ENCODE measurements at places on chromosomes 6 and 20.

- no peak for DNase-seq
Observed at GRCh38 chr6:97717086-97717485, 434.1 kb upstream of the MMS22L start.

DNA sequence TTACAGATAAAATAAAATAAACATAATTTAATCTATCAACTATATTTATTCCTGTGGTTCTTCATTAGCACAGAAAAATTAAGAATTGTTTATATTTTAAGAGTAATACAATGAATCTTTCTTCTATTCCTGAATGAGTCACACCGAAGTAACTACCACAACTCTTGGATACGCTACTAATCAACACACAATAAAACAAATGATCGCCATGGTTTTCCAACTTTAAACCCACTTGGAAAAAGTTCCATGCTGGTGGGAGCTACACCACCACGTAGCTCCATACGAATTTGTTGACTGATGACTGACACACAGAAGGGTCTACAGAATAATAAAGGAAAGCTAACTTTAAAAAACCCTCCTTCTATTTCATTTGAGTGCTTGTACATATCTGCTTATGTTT lies 135.8 kb upstream of the NEDD9 start:
- DNase-seq: no peak

DNA sequence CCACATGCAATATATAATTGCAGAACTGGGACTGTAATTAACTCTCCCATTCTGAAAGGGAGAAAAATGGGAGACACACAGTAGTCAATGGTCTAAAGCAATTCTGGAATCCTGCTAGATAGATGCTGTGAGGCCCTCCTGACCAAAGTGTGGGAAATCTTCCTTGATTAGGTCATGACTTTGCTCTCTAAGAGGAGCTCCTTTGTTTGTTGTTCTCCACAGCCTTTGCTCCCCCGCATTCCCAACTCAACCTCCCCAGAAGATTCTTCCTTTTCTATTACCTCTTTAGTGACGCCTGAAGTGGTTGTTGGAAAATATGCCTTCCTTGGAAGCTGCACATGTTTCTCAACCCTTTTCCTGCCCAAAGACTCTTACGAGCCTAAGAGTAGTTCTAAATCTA lies 28.8 kb upstream of the LIN28B start:
- no peak for DNase-seq

DNA sequence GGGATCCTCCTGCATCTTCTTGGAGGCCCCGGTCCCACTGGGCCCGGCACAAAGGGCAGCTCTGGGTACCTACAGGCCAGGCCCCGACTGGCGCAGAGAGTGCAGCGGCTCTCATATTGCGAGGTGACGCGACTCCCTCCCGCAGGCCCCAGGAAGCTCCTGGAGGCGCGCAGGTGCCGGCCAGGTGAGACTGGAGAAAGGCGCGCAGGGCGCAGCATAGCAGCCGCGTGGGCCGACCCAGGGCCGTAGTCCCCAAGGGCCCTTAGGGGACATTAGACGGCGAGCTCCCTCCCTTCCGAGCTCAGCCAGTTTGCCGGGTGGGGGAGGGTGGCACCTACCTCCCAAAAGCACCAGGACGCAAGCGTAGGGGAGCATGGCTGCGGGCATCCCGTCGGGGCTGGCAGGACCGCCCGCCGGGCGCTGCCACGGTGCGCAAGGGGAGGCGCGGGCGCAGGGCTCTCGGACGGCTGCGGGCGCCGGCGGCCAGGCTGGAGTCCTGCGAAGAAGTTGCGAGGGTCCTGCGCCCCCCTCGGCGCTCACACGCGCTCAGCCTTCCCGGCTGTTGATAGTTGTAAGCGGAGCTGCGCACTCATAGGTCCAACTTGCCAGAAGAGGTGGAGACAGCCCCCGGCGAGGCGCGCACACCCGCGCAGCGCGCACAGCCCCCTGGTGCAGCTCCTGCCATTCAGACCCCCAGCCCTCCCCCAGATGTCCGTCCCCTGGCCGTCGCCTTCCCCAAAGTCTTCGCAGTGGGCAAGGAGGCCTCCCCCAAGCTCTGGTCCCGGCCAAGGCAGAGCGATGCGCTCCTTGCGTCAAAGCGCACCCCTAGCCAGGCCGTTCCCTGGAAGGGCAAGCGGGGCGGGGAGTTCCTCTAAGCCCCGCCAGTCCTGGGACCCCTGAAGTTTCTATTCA lies 622 bp downstream of the APCDD1L start:
- DNase-seq: no peak

DNA sequence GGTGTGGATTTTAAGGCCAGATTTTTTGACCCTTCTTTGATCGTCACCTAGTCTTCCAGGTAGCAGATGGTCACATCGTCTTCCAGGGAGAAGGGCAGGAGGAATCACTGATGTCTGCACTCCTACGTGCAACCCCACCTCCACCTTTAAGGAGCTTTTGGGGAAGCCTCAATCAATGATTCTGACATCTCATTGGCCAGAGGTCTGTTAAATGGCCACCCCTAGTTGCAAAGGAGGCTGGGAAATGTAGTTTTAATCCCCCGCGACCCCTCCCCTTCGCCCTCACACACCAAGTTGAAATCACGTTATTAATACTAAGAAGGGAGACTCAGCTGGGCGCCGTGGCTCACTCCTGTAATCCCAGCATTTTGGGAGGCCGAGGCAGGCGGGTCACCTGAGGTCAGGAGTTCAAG lies 151.4 kb downstream of the BCAS1 start:
- DNase-seq: no peak

- peak; percentile 61 for DNase-seq
Observed at GRCh38 chr6:21593927-21594415, 420 bp downstream of the SOX4 start.

DNA sequence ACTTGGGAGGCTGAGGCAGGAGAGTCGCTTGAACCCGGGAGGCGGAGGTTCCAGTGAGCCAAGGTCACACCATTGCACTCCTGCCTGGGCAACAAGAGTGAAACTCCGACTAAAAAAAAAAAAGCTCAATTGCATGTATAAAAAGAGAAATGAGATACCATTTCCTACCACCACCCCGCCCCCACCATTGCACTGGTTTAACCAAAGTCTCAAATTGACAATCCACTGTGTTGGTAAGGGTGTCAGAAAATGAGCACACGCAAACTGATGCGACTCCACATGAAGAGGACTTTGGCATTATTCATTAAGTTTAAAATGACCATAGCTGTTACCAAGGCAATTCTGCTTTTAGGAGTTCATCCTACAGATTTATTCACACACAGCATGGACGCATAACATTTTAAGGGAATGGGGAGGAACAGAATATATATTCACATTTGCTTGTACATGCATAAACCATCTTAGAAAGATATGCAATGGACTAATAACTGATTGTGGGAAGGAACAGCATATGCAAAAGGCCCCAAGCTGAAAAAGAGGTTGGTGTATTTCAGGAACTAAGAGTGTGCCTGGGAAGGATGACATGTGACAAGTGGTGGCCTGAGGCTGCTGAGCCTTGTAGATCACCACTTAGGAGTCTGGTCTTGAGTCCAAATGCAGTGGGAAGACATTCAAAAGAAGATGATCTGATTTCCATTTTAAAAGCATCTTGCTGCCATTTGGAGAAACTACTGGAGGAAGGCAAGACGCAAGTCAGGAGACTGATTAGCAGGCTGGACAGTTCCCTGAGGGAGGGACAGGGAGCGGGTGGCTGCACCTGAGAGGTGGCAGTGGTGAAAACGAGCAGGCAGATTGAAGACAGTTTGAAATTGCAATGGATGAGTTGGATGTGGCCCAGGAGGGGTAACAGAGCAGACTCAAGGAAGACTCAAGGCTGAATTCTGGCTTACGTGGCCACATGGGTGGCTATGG lies 37.2 kb upstream of the PTPN1 start:
- no peak for DNase-seq

DNA sequence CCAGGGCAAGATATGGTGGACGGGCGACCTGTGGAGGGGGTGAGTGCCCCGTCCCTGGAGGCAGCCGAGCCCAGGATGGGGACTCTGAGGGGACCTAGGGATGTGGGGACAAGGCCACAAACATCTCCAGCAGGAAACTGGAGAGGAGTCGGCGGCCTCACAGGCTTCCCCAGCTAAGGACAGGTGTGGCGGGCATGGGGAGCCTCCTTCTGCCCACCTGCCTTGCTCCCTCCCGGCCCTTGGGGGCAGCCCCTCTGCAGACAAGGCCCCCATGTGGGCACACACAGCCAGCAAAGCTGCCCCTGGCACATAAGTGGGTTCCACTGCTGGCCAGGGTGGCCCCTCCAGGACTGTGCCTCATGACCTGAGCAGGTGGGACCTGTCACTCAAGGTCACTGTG lies 4.6 kb downstream of the CHRNA4 start:
- DNase-seq: no peak

- DNase-seq: no peak
Observed at GRCh38 chr6:24900917-24901697, 34.7 kb downstream of the RIPOR2 start.

GRCh38 chr6:5457041-5457440 lies 195.7 kb downstream of the FARS2 start:
- peak; percentile 49 for DNase-seq

GRCh38 chr6:128363020-128363813 lies 157.2 kb downstream of the PTPRK start:
- DNase-seq: no peak

- no peak for DNase-seq
Observed at GRCh38 chr20:61288331-61288784, 36.3 kb downstream of the CDH4 start.

DNA sequence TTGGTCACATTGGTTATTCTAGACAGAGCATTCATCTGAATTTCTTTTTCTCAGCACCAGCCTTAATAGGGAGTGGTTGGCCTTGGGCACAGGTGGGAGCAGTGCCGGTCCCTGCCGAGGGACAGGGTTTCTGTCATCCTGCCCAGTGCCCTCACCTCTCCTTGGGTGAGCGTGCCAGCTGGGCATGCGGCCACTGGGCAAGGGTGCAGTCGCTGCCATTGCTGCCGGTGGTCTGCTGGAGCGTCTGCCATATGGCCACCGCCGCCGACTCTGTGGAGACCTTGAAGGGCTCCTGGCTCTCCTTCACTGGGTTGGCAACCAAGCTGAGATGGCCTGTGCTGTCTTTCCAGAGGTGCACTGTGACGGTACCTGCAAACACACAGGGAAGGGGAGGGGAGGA lies 16.4 kb upstream of the UQCC2 start:
- no peak for DNase-seq

- DNase-seq: no peak
Observed at GRCh38 chr6:5132731-5133130, 47.6 kb downstream of the PPP1R3G start.

GRCh38 chr6:164401871-164402270 lies 907.5 kb downstream of the C6orf118 start:
- no peak for DNase-seq

DNA sequence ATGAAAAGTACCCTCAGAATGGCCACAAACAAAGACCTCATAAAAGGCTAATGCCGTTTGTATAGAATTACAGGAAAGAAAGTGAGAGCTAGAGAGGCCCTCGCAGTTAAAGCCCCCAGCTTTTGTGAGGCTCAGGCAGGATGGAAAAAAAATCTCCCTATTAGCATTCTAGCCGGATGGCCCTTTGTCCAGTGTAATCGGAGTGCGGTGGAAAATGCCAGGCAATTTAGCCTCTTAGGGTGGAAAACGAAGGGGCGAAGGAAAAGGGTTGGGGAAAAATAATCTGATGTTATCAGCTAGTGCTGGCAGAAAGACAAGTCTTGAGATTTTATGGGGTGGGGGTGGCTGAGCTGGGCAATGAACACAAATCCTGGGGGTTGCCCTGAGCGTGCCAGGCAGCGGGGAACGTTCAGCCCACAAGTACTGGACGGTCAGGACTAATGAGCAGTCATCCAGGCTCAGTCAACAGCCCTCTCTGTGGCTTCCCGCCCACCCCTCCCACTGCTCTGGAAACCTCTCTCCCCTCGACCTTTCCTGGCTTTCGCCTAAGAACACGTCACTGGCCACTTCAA lies 92.4 kb downstream of the PSMG4 start:
- DNase-seq: peak; percentile 82

GRCh38 chr6:121319112-121319553 lies 15.1 kb downstream of the TBC1D32 start:
- DNase-seq: no peak

Data from NCI-H1092 treated with DMSO at 0.1 percent for 48 hours (cell line).